ENCODE measurements at places on chromosomes 3 and 15.

DNA sequence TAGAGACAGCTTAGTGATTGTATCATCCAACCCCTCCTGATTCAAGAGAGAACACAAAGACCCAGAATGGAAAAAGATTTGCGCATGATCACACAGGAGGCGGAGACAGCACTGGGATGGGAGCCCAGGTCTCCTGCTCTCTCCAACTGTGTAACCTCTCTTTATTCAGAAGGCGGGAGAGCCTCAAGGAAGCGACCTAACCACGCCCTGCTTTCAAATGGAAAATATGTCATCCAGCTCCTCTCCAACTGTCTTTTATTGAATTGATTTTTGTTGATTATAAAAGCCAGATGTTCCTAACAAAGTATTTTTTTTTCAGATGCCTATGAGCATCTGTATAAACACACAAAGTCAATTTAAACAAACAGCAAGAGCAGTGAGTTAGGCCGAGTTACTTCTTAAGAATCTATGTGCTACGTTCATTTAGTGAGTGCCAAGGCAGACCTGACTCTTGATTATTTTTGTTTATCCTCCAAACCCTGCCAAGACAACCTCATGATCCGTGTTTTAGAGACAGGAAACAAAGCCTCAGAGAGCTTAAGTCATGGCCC, 74.5 kb downstream of the BFSP2 start:
- no peak for DNase-seq

DNA sequence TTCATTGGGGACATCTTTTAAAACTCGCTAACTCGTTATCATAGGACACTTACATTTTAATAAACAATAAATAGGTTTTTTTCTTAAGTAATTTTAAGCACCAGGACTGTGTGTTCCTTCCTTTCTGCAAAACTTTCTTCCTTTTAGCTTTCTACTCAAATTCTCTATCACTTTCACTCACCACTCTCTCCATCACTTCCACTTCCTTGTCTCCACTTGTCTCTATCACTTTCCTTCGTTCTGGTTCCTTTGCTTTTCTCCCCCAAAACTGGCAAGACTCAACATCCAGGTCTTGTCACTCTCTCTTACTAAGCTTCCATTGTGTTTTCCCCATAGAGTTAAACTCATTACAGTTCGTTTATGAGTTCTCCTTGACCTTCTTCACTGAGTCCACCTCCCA, 99.0 kb downstream of the ZPLD1 start:
- no peak for DNase-seq

- DNase-seq = no peak
Measured at GRCh38 chr3:139309061-139309591, 34.7 kb upstream of the MRPS22 start.

DNA sequence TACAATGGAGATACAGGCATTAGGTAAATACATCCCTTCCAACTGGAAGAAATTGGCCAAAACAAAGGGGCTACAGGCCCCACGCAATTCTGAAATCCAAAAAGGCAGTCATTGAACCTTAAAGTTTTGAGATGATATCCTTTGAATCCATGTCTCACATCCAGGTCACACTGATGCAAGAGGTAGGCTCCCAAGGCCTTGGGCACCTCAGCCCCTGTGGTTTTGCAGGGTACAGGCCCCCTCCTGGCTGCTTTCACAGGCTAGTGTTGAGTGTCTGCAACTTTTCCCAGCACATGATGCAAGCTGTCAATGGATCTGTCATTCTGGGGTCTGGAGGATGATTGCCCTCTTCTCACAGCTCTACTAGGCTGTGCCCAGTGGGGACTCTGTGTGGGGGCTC, 766.7 kb downstream of the ZBBX start:
- no peak for DNase-seq

DNA sequence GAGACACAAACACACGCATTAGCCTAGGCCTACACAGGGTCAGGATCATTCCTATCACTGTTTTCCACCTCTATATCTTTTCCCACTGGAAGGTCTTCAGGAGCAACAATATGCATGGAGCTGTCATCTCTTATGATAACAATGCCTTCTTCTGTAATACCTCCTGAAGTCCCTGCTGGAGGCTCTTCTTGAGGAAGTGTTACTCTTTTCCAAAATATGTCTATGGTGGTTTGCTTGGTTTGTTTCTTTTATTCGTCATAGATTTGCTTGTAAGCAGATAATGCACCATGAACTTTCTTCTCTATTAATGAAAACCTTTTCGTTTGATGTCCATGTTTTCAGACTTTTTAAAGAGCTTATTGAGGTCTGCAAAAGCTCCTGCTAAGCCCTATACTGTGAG, 109.3 kb downstream of the GMPS start:
- no peak for DNase-seq

DNA sequence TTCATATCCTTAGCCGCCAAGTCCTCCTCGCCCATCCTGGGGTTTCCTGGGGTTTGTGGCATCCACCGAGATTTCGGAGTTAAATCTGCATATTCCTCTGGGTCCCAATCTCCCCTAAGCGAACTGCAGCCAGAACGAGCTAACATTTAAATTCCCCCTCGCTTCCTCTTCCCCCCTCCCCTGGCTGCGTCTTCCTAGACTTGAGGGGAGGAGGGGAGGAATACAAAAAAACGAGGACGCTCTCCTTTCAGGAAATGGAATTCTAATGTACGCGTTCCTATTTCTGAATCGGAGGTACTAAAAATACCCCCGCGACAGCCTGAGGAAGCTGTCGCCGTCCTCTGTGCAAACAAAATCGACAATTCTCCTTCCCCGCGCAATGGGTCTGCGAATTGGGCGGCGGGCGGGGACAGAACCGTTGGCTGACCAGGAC, 5.6 kb downstream of the FEZF2 start:
- no peak for DNase-seq

GRCh38 chr15:22968366-22968765, 11.8 kb downstream of the CYFIP1 start:
- peak; percentile 70 for DNase-seq

GRCh38 chr3:13506680-13507079, 26.6 kb downstream of the HDAC11 start:
- DNase-seq = no peak

- DNase-seq = no peak
Measured at GRCh38 chr15:98272625-98273024, 312.1 kb downstream of the ARRDC4 start.

GRCh38 chr15:51846066-51846462, 16.6 kb downstream of the TMOD3 start:
- no peak for DNase-seq

DNA sequence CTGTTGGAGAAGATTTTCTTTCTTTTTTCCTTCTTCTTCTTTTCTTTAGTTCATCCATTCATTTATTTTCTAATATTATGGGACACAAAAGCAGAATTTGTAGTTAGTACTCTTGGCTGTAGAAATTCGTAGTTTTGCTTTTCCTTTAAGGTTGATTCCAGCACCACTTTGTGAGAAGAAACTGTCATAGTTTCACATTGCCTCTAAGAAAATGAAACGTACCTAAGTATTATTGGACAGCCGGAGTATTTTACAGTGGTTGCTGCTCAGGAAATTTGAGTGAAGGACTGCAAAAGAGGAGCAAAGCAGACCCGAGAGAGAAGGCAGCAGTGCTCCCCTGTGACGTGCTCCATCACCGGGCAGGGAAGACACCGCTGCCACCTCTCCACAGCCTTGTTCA, 48.1 kb downstream of the PLCL2 start:
- no peak for DNase-seq

- DNase-seq = no peak
Measured at GRCh38 chr3:77207753-77208152, 167.9 kb downstream of the ROBO2 start.

DNA sequence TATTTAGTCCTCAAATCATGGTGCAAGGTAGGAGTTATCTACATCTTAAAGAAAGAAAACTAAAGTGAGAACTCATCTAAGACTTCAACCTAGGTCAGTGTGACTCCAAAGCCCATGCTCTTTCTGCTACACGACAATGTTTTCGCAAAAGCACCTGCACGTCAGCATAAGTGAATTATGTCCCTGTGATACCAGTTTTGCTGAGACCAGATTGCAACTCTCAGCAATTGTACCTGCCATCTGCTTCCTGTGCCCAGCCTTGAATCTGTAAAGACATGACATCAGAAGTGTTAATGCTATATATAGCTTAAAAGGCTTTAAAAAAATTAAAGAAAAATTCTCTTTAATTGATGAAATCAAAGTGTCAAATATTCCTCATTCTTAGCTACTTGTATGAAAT, 43.4 kb downstream of the RETNLB start:
- no peak for DNase-seq

DNA sequence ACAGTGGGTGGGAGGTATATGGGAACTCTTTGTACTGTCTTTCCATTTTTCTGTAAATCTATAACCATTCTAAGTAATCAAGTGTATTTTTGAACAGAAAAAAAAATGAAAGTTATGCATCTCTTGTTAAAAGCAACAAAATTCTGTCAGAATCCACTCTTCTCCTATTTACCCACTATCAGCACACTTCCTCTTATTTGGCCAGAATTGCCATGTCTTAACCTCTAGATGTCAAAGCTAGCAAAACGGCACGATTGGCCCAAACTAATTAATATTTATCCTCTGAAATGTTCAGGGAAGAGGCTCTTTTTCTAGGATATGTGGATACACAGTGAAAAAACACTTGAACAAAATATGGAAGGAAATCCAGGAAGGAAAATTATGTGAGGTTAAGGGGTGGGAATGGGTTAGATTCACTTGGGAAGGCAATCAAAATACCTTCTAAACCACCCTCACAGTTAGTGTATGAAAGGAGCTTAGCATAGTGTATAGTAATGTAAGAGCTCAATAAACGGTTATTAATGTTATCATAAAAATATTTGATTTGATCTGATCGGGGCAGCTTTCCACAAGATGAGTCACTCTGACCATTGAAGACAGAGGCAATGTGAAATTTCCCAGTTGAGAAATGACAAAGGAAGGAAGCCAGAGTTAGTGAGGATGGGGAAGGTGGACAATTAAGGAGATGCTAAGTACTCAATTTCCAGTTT, 20.1 kb upstream of the TGFBR2 start:
- DNase-seq = no peak

DNA sequence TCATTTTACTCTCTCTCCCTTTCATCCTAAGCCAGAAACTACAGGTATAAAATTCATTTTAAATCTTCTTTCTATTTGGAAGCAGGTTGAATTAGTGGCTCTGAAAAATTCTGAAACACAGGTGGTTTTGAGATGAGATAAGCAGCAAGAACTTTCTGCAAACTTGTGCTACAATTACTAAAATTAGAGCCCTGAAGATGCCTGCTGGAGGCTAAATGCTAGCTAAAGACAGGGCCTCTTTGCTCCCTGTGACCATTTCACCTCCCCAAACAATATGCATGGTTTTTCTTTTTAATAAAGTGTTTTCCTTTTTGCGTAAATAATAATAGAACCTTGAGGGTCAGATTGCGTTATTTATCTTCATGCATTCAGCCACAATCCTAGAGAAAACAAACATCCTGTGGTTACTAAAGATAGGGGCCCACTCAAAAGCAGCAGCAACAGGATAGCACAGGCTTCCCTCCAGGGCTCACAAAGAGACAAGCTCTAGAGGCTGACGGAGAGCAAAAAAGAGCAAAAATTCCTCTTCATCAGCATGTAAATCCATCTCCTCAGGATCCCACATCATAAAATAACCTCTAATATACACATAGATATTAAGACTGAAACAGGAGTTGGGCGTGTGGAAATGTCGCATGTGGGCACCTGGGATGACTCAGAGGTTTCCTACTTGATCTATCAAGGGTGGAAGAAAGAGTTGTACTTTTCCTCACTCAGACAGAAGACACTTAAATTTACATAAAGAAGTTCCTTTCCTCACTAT, 26.5 kb upstream of the CP start:
- no peak for DNase-seq

- DNase-seq = no peak
Measured at GRCh38 chr3:160049038-160049437, 60.4 kb downstream of the IL12A start.

GRCh38 chr3:2984831-2985220, 125.3 kb downstream of the IL5RA start:
- DNase-seq = no peak

GRCh38 chr15:36798366-36798765, 218.9 kb downstream of the CDIN1 start:
- DNase-seq = peak; percentile 10

DNA sequence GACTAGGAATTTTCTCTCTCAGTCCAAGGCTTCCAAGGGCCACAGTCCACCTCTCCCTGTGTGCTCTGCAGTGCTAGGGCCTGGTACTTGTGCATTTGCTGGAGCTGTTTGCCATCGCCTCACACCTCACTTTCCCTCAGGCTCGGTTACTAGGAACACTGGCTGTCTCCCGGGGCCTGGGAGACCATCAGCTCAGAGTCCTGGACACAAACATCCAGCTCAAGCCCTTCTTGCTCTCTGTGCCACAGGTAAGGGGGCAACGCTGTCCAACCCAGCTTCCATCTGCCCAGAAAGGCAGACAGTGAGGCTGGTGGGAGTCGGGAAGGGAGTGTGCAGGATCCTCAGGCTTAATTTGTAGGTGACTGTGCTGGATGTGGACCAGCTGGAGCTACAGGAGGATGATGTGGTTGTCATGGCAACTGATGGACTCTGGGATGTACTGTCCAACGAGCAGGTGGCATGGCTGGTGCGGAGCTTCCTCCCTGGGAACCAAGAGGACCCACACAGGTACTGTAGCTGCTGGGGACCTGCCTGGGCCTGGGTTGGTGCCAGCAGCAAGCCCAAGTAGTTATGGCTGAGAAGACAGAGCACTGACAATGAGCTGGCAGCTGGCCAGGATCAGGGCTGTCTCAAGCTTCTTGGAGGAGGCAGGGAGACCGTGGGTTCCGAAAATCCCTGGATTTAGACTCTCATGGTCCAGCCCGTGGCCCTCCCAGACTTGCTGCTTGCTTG, 3.4 kb downstream of the PPM1M start:
- no peak for DNase-seq

DNA sequence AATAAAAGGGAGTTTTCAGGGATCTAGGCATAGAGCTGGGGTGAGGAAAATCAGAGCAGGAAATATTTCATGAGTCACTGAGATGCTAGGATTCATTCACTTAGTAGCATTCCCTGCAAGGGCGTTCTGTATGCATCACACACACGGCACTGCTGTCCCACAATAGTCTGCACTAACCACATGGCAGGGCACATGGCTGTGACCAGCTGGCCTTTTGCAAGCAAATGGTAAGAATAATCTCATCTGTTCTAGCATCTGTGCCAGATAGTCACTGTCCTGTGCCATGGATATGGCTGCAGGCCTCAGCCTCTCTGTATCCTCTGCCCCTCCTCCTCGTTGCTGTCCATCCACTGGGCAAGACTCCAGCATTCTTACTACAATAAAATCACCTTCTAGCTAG, 37.8 kb downstream of the BOC start:
- peak; percentile 75 for DNase-seq

DNA sequence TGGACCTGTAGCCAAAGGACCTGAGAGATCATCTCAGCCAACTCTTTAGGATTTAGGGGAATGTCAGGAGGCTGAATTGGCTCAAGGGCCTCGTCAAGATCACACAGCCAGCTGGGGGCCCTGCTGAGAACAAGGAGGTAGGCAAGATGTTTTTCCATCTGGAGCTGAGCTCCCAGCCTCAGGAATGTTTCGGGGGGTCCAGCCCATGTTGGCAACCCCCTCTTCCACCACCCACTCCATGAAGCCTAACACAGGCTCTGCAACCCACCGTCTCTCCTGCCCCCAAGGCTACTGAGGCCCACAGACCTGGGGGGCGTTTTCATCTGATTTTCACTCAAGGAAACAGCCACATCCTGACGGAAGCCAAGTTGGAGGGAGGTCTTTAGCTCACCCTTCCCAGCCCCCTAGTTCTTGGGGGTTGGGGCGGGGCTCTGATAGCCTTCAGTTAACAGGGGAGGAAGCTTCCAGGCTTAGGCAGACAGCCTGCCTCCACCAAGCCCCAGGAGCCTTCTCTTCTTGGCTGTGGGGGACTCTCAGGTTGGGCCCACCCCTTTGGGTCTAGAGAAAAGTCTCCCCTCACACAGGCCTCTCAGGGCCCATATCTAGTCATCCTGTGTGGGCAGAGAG, 48.8 kb downstream of the EPHB3 start:
- no peak for DNase-seq

- DNase-seq = no peak
Measured at GRCh38 chr3:169562988-169563774, 100.3 kb downstream of the MECOM start.
